H7 (cell line): ENCODE measurements at places on chromosomes 5 and 9. TPM values are rescaled to one million over a fixed set of nuclear protein-coding genes. Genes with fewer than 3 reads are reported as not detected.

The GNAQ gene
- 24.8 and 29.8 TPM in 2 replicates for total RNA-seq

The CCDC171 gene
- 1.1 and 2.7 TPM in 2 replicates for total RNA-seq

The SVEP1 gene
- 0.24 and 0.30 TPM in 2 replicates for total RNA-seq

The CARD9 gene
- total RNA-seq = 0.15 and 0.28 TPM in 2 replicates

The FGF18 gene
- total RNA-seq = 1.9 TPM in 2 replicates

The JAKMIP2 gene
- 0.94 and 1.7 TPM in 2 replicates for total RNA-seq

The PCDHB11 gene
- total RNA-seq = 0.03 and 0.18 TPM in 2 replicates

The TCOF1 gene
- 108 and 115 TPM in 2 replicates for total RNA-seq

The WDR38 gene
- not detected in 2 replicates for total RNA-seq

The OTP gene
- not detected in 2 replicates for total RNA-seq

The PCDHB6 gene
- not detected in 2 replicates for total RNA-seq

The MARCOL gene
- not detected in 2 replicates for total RNA-seq

The EFCAB9 gene
- not detected in 2 replicates for total RNA-seq

The SLC34A1 gene
- not detected in 2 replicates for total RNA-seq

The PCDHGA3 gene
- 0.14 TPM in 1 of 2 replicates, not detected in the other for total RNA-seq

The DND1 gene
- total RNA-seq = 0.83 and 0.85 TPM in 2 replicates

The SLC36A2 gene
- not detected in 2 replicates for total RNA-seq

The PCDHA4 gene
- total RNA-seq = 6.0 and 7.6 TPM in 2 replicates

The TMC1 gene
- not detected in 2 replicates for total RNA-seq

- DNase-seq = no peak
Observed at GRCh38 chr9:110731437-110732028, 62.9 kb downstream of the MUSK start.

GRCh38 chr5:159616952-159617351, 286.7 kb upstream of the IL12B start:
- no peak for DNase-seq

- no peak for DNase-seq
Observed at GRCh38 chr5:112977440-112977861, 853 bp downstream of the DCP2 start.

GRCh38 chr5:176743868-176744583, 66.3 kb upstream of the UNC5A start:
- peak; percentile 67 for DNase-seq

DNA sequence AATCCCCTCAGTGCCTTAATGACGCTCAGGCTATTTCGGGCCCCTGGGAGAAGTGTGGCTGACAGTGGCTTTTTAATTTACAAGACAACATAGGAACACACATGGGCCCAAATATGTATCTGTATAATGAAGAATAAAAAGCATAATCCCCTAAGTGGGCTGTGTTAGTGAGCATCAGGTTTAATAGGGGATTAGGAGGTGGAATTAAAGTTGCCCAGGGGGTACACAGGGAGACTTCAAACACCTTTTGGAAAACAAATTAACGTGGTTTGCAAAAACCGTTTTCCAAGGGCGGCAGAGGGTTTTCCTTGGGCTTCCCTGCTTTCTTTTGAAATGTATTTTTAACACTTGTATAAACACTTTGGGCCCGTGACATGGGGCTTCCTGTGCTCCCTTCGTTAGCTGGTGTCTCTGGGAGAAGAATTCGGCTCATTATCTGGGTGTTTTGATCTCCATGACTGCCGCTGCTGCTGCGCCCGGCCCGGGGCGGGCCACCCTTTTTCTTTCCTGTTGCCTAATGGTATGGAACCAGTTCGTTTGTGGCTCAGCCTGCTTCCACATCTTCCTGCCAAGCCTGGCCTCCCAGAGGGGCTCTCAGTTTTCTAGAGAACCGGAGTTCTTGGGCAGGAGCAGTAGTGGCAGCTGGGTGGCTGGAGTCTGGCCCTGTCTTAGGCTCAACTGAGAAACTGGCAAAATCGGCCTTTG, 173.0 kb downstream of the MACROH2A1 start:
- no peak for DNase-seq

- peak; percentile 85 for DNase-seq
Observed at GRCh38 chr9:130549093-130549735, 30.2 kb upstream of the FUBP3 start.

- no peak for DNase-seq
Observed at GRCh38 chr9:79663300-79663699, 91.5 kb downstream of the TLE4 start.

DNA sequence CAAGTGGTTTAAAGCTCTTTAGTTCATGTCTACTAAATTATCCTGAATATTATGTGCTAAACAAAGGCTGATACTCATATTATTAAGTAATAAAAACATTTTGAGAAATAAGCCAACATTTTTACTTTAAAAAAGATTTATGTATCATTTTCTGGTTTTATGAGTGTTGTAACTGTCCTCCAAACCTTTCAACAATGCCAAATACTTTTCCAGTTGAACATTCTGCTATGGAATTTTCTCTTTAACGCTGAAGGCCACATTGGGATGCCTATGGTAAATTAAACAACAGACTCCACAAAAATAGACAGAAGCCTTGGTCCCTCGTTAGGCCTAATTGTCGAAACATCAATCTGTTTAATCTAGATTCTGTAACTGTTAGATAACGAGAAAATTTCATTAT, 131.3 kb downstream of the GLIS3 start:
- no peak for DNase-seq

DNA sequence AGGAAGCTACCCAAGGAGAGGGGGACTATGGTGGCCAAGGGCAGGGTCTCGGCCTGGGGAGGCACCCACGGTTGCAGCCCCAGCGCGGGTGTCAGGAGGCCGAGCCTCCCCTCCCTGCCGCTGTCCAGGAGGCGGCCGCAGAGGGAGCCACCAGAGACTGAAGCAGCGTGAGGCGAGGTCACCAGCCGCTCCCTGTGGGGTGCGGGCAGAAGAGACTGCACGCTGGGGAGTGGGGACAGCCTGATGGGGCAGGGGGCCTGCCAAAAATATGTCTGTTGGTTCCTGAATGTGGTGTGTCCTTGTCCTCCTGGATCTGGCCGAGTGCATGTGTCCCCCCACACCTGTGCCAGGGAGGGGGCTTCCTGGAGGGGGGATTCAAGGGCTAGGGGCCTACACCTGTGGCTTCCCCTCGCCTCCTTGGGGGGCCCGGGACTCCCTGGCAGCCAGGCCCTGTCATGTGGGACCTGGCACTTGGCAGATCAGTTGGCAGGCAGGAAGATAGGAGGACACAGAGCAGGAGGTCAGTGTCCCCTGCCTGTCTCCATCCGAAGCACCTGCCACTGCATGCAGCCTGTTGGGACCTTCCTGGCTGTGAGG, 131.2 kb downstream of the DAB2IP start:
- DNase-seq = no peak

GRCh38 chr9:18783909-18784308, 249.1 kb downstream of the SAXO1 start:
- no peak for DNase-seq

DNA sequence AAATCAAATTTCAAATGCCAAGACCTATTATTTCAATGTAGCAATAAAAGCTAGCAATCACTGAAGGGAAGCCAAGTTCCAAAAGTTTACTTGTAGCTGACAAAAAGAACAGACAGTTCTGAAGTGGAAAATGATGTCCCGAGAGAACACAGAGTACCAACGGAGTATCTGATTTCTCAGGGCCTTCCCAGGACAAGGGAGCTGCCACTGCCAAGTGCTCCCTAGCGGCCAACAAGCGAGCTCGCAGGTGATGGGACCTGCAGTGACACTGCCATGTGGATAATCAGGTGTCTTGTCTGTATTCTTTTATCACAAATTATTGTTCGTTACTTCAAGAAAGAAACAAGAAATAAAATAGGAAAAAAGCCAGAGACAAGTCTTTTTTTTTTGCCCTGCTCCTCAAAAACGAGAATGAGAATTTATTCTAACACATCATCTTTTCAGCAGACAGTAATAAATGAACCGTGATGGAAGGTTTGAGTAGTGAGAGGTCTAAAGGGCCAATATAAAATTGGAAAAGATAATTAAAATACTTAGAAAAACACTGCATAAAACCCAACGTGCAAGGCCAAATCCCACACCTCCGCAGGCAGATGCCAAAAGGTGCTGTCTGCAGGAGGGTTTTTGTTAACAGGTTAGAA, 159.4 kb downstream of the MYO10 start:
- peak; percentile 70 for DNase-seq

- DNase-seq = no peak
Observed at GRCh38 chr5:144549580-144549979, 378.9 kb downstream of the KCTD16 start.

DNA sequence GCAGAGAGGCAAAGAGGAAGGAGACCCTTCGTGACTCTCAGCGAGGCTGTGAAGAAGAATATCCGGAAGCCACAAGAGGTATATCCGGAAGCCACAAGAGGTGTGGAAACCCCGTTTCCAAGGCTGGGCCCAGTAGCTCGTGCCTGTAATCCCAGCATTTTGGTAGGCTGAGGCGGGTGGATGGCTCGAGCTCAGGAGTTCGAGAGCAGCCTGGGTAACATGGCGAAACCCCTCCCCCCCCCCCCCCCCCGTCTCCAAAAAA, 612 bp upstream of the BBLN start:
- DNase-seq = no peak

- DNase-seq = no peak
Observed at GRCh38 chr5:109312695-109313094, 97.1 kb downstream of the PJA2 start.

DNA sequence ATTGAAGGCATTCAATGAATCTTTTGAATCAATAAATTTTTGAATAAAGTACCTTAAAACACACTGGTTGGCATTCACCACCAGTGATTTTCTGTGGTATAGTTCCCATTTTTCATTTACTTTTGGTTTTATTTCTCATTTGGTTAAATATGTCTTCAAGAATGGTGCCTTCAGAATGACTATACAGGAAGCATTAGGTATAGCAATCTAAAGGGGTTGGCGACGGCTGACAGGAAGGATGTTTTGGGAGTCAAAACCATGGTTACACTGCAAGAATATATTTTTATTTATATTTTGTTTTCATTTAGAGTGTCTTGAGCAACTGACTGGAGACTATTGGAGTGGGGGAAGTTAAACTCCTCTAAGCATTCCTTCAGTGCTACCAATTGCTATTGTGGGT, 235.7 kb downstream of the HTR1A start:
- DNase-seq = no peak

GRCh38 chr5:133399247-133399891, 213.0 kb downstream of the FSTL4 start:
- DNase-seq = no peak

GRCh38 chr5:134226441-134227192, 744 bp upstream of the PPP2CA start:
- DNase-seq = no peak

DNA sequence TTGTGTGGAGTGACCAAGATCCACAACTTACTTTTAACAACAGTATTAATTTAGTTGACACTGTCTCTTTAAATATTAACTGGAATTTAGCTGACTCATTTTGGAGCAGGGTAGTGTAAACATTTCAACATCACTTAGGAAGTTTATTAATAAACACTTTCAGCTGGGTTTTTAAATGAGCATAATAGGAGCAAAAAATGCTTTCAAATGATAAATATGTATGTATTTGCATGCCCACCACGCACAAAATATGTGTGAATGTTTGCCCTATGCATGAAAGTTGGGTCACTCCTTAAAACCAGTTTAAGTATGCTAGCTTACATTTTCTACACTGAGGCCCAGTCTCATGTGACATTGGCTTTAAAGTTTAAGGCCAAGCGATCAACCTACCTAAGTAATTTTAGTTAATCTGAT, 2.9 kb downstream of the ZFAND5 start:
- DNase-seq = no peak
